ENCODE measurements at places on chromosomes 7 and 10. TPM values are rescaled to one million over a fixed set of nuclear protein-coding genes. Genes with fewer than 3 reads are reported as not detected.

GRCh38 chr7:1385809-1386622 lies 73.3 kb downstream of the MICALL2 start:
- DNase-seq = no peak

PSPH gene
- total RNA-seq = 13.3 TPM

- no peak for DNase-seq
Measured at GRCh38 chr7:36515847-36516246, 126.2 kb downstream of the ANLN start.

DNA sequence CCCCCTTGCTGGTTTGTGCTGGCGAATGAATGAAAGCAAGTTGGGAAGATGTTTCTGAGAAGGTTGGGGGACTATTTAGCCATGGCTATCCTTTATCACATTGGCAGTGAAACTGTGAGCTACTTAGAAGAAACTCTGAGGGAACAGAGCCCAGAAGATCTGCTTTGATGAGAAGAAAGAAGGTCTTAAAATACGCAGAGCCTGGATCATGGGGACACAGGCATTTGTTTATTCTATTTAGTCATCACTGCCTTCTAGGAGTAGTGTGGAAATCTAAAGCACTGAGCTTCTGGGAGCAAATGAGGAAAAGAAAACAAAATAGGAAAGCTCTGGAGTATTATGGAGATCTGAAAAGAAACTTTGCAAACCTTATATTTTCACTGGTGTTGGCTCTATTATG lies 28.5 kb downstream of the CPED1 start:
- no peak for DNase-seq

RNF32 gene
- not detected for total RNA-seq

DNA sequence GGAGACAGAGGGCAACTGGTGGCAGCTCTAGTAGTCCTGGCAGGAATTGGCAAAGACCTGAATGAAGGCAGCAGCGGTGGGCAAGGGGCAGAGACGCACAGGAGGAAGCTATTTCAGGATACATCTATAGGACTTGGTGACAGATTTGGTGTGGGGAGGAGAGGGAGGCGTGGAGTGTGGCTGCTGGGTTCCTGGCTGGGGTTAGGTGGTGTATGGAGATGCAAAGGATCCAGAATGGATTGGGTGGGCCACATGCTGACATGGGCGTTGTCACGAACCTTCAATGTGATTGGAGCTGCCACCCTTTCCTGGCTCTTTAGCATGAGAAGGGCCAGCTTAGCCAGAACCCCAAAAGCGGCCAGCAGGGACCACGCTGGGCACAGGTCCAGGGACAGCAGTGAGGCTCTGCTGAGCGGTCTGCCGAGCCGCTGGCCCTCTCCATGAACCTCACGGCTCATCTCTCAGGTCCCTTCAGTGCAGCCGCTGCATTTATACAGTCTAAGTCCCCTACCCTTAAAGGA lies 10.2 kb upstream of the ADCY1 start:
- DNase-seq = peak; percentile 92

SORCS3 gene
- 0.25 TPM for total RNA-seq

- no peak for DNase-seq
Measured at GRCh38 chr7:362402-363096, 72.6 kb downstream of the FOXL3 start.

DNA sequence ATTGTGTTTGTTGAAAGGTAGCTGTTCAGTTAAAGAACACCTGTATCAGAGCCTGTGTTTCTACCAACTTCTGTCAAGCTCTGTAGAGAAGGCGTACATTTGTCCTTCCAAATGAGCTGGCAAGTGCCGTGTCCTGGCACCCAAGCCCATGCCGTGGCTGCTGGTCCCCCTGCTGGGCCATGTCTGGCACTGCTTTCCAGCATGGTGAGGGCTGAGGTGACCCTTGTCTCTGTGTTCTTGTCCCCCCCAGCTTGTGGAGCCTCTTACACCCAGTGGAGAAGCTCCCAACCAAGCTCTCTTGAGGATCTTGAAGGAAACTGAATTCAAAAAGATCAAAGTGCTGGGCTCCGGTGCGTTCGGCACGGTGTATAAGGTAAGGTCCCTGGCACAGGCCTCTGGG lies 154.9 kb downstream of the EGFR start:
- peak; percentile 79 for DNase-seq

- no peak for DNase-seq
Measured at GRCh38 chr7:24199978-24200377, 84.0 kb upstream of the NPY start.

DNA sequence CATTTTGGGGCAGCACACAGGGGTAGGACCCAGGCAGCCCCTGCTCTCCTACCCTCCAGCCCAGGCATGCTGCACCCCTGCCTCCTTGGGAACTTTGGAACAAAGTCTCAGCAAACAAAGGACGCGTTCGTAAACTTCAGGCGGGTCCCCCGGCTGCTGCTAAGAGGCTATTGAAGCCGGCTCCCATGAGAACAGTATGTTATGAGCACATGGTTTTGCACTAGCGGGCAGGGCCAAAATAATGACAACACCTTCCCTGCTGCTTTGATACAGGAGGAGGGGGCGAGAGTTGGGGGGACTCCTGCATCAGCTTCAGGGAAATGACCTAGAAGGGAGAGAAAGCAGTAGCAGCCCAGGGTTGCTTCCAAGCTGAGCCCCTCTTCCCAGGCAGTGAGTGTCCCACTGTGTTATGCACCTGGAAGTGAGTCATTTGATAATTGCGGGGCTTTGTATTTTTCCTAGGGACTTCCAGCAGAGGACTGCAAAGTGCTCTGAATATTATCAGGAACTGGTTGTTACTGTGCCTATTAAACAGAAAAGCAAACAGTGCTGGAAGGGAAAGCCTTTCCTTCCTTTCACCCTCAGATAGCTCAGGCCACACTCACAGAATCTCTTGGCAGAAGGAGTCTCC lies 6.9 kb downstream of the ITPRIP start:
- DNase-seq = no peak

C10orf67 gene
- total RNA-seq = not detected

MBL2 gene
- not detected for total RNA-seq

- DNase-seq = no peak
Measured at GRCh38 chr7:20507157-20507556, 108.3 kb upstream of the ABCB5 start.

GRCh38 chr10:129123428-129123827 lies 343.6 kb upstream of the MGMT start:
- no peak for DNase-seq

DNA sequence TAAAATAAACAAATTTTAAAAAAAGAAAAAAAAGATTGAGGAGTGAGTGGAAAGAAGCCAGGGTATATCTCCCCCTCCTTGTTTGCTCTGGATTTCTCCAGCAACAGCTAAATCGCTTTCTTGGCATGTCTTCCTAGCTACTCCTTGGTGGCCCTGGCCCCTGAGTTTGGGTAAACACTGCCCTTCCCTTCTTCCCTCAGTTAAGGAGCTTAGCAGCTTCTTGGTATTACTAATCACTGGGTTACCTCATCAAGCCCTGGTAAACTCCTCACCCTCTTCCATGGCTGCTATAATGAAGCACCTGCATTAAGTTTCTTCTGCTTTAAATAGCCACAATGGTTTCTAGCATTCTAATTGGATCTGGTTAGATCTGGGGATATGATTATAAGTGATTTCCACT lies 269.8 kb downstream of the FZD1 start:
- no peak for DNase-seq

- DNase-seq = no peak
Measured at GRCh38 chr7:84553711-84554110, 359.1 kb upstream of the SEMA3A start.

- no peak for DNase-seq
Measured at GRCh38 chr7:94300176-94300835, 94.4 kb upstream of the COL1A2 start.

DNA sequence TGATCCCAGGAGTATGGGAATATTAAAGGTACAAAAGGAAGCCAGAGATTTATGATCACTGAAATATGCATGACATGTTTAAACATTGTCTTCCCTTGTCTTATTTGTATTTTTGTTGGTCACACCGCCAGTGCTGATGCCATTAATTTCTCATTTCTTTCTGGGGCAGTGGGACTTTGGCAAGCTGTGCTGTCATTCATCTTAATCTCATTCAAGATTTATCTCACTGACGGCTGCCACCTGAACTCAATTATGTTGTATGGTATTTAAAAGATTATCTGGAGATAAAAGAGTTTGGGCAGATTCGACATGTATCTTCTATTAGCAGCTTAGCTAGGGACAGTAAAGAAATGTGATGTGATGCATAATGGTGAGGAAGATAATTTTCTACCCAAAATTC lies 284.9 kb upstream of the PLXDC2 start:
- DNase-seq = no peak

GRCh38 chr10:43846968-43847367 lies 198.3 kb upstream of the ZNF32 start:
- no peak for DNase-seq

GRCh38 chr10:73625004-73625883 lies 16.0 kb downstream of the MYOZ1 start:
- no peak for DNase-seq

GRCh38 chr10:63021225-63021624 lies 111.9 kb upstream of the NRBF2 start:
- DNase-seq = no peak

PNLIPRP2 gene
- not detected for total RNA-seq

- no peak for DNase-seq
Measured at GRCh38 chr7:121510302-121510701, 114.2 kb upstream of the FAM3C start.

GRCh38 chr10:25130906-25131305 lies 43.9 kb upstream of the GPR158 start:
- no peak for DNase-seq

CAPZA2 gene
- 86.2 TPM for total RNA-seq

DNA sequence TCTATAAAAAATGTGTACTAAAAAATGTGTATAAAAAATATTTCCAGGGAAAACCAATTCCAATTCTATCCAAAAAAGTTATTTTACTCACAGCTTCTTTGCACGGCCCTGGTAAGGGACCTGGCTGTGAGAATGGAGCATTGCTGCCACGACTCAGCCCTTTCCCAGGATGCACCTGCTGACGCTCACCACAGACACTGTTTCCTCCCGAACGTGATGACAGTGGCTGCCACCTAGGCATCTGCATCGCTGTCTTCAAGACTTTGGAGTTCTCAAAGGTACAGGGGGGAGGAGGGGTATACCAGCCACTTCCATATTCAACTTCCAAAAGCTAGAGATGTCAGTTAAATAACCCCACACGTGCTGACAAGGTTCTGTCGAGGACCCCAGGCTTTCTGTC lies 23.9 kb upstream of the PTPRN2 start:
- no peak for DNase-seq

DNA sequence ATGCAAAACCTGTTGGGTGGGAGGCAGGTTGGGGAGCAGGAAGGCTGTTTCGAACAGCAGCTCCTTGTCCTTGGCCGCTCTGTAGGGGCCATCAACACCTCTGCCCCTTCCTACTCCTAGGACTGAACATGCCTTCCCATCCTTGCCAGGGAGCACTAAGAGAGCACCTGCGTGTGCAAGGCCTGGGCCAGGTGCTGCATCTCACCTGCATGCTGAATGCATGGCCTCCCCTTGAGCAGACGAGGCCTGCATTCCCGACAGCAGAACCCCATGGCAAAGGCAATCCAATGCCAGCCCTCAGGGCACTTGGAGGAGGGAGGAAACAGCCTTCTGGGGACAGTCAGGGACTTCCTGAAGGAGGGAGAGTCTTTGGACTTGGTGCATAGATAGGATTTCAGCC lies 11.0 kb downstream of the VSIR start:
- DNase-seq = no peak

- DNase-seq = no peak
Measured at GRCh38 chr7:117759950-117760640, 113.1 kb downstream of the CTTNBP2 start.

CABCOCO1 gene
- not detected for total RNA-seq

DNA sequence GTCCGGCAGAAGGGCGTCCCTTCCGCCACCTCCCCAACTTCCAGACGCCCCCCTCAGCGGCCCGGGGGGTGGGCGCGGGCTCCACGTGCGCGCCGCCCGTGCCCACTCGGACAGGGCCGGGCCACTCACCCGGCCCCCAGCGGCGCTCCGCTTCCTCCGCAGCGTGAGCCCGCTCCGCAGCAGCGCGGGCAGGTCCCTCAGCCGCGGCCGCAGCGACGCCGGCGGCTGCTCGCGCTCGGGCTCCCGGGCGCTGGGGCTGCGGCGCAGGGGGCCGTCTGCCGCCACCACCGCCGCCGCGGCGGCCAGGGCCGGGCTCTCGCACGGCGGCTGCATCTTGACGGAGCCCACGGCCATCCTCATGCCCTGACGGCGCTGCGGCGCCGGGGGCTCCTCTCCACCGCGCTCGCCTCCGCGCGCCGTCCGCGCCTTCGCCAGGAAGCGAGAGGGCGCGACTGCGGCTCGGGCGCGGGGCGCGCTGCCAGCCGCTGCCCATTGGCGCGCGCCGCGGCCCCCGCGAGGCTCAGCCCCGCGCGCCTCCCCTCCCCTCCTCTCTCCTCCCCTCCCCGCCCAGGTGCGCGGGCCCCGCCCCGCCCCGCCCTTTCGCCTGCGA lies at the start of gene RAPGEF5:
TSS of gene RAPGEF5 (minus strand) at position 454 of the 610 bp plus-strand sequence. CDS start at position 360, 94 bp downstream.
- DNase-seq = no peak

- DNase-seq = no peak
Measured at GRCh38 chr10:88077977-88078376, 214.6 kb downstream of the PTEN start.

DNA sequence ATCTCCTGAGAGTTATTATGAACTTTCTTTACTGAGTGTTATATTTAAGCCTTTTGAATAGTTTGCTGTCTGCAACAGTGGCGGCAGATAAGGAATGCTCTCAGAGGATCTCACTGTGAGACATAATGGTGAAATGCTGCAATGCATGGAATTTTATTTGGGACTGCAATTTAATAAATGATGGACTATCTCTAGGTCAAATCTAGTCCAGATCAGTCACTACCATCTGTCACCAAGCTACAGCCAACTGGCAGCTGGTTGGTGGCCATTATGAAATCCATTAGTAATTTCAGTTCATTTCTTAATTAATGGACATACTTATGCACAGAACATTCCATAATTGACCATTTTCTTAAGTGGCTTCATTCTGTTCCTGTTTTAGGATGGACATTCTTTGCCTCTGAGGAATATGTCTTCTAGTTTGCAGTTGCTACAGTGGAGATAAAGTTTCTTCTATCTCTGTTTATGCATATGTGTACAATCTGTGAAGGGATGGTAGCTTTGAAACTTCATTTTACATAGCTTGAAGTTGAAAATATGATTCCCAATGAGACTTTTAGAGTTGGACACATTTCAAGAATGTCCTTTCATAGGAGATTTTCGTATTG lies 586.6 kb downstream of the SUGCT start:
- DNase-seq = no peak

DNA sequence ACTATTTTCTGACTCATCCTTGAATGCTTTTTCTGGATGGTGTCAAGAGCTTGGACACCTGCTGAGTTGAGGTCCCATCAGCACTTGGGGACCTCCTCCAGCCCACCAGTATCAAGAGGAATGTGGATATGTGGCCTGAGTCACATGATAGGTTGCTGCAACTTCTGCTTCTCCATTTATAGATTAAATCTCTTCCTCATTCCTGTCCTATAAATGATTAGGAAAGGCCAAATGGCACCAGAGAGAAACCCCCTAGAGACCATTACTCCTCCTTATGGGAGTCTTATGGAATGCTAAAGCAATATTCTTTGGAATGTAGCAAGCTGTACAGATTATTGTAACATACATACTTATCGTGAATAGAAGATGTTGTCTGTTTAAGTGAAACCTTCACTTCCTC lies 85.6 kb downstream of the NEUROD6 start:
- DNase-seq = no peak

GRCh38 chr7:74289018-74289658 lies at the start of gene CLIP2:
Gene CLIP2, plus strand, starts transcription at chr7:74289407. Its CDS starts 28,140 bp downstream, at chr7:74317547.
- no peak for DNase-seq

- no peak for DNase-seq
Measured at GRCh38 chr10:13652860-13653259, 66.1 kb downstream of the PRPF18 start.

Measured in vagina (tissue), 2 donors.